Body of pancreas (tissue), 4 donors: ENCODE measurements at places on chromosomes 3 and 15. TPM values are rescaled to one million over a fixed set of nuclear protein-coding genes. Genes with fewer than 3 reads are reported as not detected.

HESX1 gene
- not detected for total RNA-seq

SLC38A3 gene
- 48.0 TPM for total RNA-seq

DNA sequence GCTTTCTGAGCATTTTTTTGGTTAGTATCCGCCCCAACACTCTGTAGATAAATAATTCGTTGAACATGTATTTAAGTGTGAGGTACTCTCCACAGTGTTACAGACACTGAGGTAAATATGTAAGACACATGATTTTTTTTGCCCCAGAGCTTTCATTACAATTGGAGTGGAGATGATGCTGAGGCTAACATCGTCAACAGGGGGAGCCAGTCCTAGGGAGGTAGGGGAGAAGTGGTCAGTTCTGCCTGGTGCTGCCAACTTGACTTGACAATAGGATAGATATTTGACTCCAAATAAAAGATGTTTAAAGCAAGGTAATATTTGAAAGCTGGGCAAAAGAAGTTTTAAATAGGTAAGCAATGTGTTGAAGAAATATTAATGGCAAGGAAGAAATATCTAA is 295.7 kb downstream of the UNC13C start:
- no peak for DNase-seq

GRCh38 chr3:151299006-151299405 is 17.6 kb downstream of the GPR87 start:
- no peak for DNase-seq

DNA sequence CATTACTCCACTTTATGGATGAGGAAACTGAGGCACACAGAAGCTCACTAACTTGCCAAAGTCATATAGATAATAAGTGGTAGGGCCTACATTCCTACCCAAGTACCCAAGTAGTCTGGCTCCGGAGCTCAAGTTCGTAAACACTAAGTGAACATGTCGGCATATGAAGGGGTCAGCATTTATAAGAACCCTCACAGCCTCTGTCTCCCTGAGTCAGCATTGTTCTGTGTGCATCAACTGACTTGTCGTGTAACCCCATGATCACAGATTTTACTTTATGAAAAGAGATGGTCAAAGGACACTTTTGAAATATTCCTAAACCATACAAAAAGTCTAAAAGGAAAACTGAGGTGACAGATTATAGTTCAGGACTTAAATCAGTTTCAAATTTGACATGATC is 260.1 kb upstream of the CCDC54 start:
- no peak for DNase-seq

DNA sequence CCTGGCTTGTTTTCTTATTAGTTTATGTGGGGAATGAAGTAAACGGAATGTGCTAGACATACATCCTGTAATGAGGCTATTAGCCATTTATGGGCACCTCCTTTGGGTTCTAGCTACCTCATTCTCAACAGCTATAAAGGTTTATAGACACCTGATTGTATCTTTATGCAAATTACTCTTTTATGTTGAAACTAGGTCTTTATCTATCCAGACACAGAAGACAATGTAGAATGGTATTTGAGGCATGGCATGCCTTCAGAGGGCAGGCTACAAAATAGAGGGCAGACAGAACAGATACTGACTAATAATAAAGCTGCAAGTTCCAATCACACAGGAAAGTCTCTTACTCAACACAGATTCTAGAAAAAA is 27.1 kb downstream of the TBC1D2B start:
- DNase-seq, result no peak
